ENCODE measurements at places on chromosomes 2 and 18.

- DNase-seq: no peak
Measured at GRCh38 chr2:158009399-158009798, 92.3 kb upstream of the UPP2 start.

DNA sequence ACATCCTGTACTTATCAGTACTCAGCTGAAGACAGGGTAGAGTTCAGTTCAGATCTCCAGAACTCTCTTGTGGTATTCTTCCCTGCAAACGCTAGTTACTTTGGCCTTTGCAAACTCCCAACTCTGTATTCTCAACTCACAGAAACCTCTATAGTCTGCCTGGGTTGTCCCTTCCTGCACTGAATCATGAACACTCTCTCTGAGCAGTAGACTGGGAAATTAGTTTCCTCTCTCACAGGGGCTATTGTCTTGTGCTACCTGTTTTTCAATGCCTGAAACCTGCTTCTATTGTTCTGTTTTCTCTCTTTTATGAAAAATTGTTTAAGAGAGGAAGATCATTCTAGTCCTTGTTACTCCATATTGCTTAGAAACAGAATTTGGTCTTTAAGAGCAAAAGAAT is 134.7 kb downstream of the VIT start:
- no peak for DNase-seq

GRCh38 chr2:85872536-85873161 is 16.1 kb downstream of the ST3GAL5 start:
- DNase-seq: no peak

GRCh38 chr18:12477606-12478005 is 69.9 kb downstream of the PRELID3A start:
- no peak for DNase-seq

DNA sequence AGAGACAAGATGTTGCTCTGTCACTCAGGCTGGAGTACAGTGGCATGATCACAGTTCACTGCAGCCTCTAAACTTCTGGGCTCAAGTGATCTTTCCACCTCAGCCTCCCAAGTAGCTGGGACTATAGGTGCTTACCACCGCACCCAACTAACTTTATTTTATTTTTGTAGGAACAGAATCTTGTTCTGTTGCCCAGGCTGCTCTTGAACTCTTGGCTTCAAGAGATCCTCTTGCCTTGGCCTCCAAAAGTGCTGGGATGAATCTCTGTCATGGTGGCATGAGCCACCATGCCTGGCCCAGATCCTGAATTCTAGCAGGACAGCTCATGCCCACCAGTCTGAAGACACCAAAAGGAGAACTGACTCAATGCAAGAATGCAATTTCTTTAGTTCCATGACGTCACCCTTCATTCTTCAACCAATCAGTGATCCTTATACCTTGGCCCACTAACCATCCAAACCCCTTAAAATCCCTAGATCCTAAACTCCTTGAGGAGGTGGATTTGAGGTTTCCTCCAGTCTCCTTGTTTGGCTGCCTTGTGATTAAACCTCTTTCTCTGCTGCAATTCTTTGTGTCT is 25.6 kb upstream of the CXXC1 start:
- no peak for DNase-seq

Data from activated CD8-positive, alpha-beta memory T cell treated with anti-CD3 and anti-CD28 coated beads for 1 hour (primary cell).